ENCODE measurements at places on chromosomes 4 and X.

DNA sequence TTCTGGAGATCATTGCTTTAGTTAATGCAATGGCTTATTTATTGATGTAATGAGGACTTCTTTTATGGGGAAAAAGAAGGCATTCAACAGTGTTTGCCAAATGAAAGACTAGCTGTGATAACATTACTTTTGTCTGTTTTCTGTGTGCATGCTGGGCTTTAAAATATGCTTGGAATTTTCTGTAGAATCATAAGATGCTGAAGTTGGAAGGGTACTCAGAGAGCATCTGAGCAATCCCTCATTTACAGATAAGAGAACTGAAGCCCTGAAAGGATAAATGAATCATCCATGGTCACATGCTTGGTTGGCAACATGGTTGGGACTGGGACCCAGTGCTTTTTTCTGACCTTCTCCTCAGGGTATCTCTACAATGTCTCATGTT, 31.4 kb upstream of the PITX2 start:
- no peak for DNase-seq

GRCh38 chr4:86974551-86974994, 39.8 kb downstream of the AFF1 start:
- no peak for DNase-seq

- peak; percentile 23 for DNase-seq
These were observed 12.1 kb downstream of the PJA1 start for GRCh38 chrX:69153060-69153730.

DNA sequence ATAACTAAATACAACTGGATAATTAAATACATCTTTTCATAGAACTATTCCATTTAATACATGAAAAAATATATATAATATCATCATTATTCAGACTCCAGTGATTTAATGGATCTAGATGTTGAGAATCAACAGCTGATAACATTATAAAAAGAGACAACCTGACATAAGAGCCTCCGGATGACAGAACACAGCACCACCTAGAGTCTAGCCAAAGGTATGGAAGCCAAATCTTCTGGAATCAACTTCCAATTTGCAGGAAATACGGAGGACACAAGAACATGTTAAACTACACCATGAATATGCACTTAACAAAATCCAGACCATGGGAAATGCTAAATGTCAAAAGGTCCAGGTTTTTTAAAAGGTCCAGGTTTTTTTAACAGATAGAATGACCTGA, 55.0 kb downstream of the LRBA start:
- peak; percentile 62 for DNase-seq

DNA sequence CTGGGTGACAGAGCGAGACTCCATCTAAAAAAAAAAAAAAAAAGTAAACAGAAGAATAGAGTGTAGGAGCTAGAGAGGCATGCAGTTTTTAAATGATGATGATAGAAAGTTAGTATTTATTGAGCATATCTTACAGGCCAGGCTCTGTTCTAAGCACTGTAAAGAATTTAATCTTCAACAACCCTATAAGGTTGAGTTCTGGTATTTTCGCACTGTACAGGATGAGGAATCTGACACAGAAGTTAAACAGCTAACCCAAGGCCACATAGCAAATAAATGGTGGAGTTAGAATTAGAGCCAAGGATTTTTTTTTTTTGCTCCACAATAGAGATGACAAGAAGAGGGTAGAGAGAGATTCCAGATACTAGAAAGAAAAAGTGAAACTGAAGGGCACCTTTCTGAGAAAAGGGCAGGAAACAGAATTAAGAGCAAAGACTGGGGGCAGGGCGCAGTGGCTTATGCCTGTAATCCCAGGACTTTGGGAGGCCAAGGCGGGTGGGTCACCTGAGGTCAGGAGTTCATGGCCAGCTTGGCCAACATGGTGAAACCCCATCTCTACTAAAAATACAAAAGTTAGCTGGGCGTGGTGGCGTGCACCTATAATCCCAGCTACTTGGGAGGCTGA, 56.1 kb downstream of the KLHL5 start:
- no peak for DNase-seq

DNA sequence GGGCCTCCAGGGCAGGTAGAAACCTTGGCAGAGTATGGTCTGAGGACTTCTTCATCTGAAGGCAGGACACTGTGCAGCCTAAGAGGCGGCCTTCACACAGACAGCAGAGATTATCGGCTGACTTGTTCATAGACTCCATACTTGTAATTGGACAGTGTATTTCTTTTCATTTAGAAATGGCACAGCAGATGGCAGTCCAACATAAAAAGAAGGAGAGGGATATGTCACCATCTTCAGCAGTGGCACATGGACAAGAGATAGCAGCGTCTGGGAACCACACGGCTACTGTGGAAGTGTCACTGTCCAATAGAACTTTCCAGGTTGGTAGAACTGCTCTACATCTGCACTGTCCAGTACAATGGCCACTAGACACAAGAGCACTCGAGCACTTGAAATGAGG, 21.7 kb upstream of the GEMIN8 start:
- peak; percentile 14 for DNase-seq

GRCh38 chr4:55347610-55348228, 1.7 kb downstream of the SRD5A3 start:
- DNase-seq: peak; percentile 36

GRCh38 chr4:25178838-25179261, 18.6 kb upstream of the SEPSECS start:
- DNase-seq: no peak

- no peak for DNase-seq
These were observed 282.4 kb downstream of the ANK2 start for GRCh38 chr4:113331811-113332210.

DNA sequence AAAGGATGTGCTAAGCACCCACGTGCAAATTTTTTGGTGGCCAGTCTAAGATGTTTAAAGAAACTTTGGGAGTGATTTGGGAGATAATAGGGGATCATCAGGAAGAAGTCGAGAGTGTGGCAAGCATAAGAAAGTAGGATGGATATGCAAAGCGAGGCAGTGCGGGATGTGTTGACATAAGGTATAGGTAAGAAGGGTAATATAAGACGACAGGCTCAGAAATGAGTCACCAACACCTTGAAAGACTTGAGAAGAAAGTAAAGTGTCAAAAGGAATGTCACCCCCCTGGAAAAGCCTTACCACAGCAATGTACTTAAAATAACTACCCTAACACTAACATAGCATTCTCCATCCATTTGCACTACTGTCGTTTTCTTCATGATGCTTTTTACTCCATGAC, 69.8 kb upstream of the BMP2K start:
- no peak for DNase-seq

DNA sequence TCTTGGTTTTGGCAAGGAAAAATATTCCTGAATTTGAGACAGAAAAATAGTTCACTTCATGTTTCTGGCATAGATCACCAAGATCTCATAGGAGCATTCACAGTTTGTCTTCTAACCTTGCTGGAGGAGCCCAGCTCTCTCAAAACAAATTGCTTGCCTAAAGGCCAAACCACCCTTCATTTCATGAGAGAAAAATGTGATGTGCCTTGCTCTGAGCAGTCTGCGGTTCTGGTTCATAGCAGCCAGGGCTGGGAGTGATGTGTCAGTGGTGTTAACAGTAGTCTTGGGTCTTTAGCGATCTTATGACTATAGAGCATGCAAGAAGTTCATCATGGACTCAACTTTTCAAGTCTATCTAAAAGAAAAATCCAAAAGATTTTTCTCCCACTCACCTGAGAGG, 183.3 kb downstream of the DCLK2 start:
- peak; percentile 51 for DNase-seq

DNA sequence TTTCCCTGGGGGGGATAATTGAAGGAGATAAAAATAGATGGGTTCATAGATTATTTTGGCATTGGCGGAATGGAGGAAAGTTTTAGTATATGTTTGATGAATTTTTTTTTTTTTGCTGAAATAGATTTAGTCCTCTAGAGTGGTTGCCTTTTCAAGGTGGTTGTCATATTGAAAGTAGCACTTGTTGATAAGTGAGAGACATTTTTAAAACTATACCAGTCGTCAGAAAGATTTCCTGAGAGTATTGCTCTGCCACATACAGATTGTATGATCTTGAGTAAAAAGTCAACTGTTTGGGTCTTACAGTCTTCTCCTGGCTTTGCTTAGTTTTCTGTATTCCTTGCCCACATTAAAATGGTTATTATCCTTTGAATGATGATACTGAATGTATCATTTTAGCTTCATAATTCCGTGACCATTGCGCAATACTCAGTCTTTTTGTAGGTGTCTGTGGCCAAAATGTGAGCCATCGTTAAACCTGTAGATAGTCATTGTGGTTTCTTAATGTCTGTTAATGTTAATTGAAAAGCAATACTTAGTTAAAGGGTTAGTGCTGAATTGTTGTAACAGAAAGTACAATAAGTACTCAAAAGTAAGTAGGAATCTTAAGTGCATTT, 7.1 kb downstream of the SMARCAD1 start:
- no peak for DNase-seq

DNA sequence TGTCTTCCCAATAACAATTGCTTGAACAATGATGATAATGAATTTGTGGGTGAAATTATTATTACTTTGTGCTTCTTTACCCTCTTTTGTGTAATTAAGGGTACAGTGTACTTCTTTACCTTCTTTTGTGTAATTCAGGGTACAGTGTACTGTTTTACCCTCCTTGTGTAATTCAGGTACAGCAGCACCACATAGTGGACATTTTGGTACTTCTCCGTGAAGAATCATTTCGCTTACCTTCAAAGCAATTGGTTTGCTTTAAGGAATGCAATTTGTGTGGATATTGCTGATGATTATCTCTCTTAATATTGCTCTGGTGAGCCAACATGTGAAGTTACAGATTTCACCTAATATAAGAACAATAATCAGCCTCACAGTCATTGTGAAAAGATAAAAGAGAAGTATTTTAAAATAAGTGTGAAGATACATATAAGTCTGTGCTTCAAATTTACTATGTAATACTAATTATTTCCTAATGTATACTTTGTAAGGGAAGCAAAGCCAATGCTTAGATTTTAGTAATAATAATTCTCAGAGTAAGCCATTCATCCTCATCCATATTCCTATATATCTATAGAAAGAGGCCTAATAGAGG, 27.2 kb upstream of the SEC24B start:
- peak; percentile 72 for DNase-seq

GRCh38 chrX:39426101-39426500, 624.8 kb downstream of the MID1IP1 start:
- no peak for DNase-seq

DNA sequence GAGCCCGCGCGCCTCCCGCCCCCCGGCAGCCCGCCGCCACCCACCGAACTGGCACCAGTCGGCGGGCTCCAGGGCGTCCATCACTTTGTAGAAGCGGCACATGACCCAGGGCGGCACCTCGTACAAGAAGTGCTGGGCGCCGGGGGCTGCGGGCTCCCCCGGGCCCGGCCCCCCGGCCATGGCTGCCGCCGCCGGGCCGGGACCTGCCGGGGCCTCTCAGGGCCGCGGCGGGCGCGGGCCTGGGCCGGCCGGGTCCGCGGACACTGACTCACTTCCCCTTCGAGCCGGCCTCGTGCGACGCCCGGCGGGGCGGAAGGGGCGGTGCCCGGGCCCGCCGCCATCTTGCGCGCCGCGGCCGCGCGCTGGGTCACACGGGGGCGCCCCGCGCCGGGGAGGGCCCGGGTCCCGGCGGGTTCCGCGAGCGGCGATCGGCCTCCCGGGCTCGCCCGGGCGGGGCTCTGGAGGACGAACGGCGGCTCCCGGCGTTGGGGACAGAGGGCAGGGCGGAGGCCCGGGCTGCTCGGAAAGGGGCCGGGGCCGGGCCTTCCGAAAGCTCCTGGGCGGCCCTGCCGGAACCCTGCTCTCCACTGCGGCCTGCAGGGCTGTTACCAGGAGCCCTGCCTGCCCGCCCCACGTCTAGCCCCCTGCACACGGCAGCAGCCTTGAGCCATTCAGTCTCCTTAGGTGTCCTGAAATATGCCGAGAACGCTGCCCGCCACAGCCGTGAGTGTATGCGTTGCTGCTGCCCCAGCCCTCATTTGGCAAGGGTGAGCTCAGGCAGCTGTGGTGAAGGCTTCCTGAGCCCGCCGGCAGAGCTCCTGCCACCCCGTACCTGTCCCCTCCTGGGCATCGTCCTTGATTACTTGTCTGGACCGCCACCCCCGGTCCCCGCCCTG, at the start of gene IRAK1:
Gene IRAK1 (minus strand): TSS at position 270 of the 896 bp plus-strand sequence. CDS start 90 bp downstream, at position 180.
- DNase-seq: peak; percentile 52

- DNase-seq: peak; percentile 65
These were observed 59.1 kb downstream of the AMELX start for GRCh38 chrX:11352296-11352741.

GRCh38 chr4:42331040-42331439, 66.2 kb upstream of the SHISA3 start:
- no peak for DNase-seq

GRCh38 chr4:184331268-184331995, 113.8 kb upstream of the ENPP6 start:
- no peak for DNase-seq

DNA sequence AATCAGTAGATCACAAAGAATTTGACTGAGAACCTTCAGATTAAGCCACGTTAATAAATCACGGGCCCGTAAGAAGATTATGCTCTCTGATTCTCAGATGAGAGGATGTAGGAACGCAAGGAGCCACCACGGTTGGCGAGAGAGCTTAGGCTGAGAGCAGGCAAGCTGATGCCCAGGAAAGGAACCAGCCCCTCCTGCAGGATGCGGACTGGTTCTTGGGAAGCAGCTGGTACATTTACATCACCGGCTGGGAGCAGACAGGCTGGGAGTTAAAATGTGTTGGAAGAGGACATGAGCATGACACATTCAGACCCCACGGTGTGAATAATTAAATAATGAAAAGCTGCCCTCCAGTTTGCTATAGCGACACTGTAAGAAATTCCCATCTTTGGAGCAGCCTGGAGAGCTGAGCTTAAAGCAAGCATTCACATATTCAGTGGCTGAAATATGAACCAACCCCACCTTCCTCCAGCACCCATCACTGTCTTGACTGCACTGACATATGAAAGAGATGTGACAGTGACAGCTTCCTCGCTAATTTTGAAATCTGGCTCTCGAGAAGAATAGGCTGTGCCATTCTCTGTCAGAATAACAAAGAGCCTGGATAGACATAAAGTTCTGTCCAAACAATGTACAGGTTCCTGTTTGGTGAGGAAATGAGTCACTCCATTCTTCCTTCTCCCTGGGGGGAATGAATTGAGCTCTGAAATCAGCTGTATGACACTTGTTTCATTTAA, 33.1 kb downstream of the LNX1 start:
- peak; percentile 67 for DNase-seq

GRCh38 chr4:12200226-12200625, 771.5 kb upstream of the HS3ST1 start:
- DNase-seq: no peak

DNA sequence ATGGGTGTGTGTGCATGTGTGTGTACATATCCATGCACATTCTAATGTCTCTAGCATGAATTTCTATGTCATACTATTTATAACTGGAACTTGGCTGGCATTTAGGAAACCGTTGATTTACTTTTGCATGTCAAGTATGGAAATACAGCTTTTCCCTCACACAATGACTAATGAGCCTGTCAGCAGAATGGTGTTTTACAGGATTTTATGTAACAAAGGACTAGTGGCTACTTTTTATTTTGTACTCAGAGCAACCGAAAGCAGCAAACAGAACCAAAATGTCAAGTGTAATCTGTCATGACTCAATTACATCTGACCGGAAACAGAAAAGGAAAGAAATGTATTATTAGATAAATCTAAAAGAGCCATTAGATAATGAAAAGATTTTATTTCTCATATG, 1911.5 kb upstream of the AGA start:
- no peak for DNase-seq

All from fibroblast of mammary gland (primary cell).